Activated CD4-positive, alpha-beta memory T cell treated with anti-CD3 and anti-CD28 coated beads for 36 hours (primary cell): ENCODE measurements at places on chromosomes 6 and 20. TPM values are rescaled to one million over a fixed set of nuclear protein-coding genes. Genes with fewer than 3 reads are reported as not detected.

DNA sequence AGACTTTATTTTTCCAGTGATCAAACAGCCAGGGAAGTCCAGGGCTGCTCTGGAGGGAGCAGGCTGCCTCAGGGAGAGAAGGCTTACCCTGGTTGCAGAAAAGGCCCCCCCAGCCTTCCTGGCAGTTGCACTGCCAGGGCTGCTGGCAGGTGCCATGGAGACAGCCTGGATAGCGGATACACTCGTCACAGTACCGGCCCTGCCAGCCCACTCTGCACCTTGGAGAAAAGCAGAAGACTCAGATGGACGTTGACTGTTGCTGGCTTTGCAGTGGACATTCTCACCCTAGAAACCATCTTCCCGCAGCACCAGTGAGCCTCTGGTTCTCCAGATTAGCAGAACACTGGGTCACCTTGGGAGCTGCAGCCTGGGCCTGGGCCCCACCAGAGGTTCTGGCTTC, 5.4 kb downstream of the DLL1 start:
- no peak overlapping the region for H3K27ac ChIP-seq
- no peaks in the 10 kb centered on the region for H3K36me3 ChIP-seq
- H3K27me3 ChIP-seq: peaks cover 28% of the 10 kb centered on the region
- no peak for DNase-seq

DNA sequence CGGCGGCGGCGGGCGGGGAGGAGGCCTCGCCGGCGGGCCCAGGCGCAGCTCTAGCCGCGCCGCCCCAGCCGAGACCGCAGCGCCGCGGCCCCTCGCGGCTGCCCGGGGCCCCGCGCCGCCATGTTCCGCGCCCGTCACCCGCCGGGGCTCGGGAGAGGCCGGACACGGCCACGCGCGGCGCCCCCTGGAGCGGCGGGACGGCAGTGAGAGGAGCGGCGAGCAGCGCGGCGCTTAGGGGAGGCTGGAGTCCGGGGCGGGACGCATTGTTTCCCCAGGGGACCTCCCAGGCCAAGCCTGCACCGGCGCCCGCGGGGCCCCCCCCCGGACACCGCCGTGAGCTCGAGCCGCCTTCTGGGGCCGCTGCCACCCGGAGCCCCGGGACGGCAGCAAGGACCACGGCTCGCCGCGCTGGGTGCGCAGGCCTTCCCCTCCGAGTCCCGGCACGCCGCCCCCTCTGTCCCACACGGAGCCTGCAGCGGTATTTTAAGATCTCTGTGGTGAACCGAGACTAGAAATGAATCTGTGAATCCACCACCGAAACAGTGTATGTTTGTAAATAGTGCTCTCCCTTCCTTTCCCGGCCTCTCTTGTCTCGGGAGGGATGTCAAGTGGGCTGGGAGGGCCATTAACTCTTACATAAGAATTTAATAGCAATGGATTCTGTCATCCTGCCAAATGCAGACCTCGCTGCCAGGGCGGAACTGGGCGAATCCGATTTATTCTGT, 424 bp upstream of the KIF13A start:
- no peaks in the 10 kb centered on the region for H3K36me3 ChIP-seq
- no peak overlapping the region for H3K27ac ChIP-seq
- H3K4me1 ChIP-seq: peaks cover 10% of the 10 kb centered on the region
- H3K27me3 ChIP-seq: peaks cover 56% of the 10 kb centered on the region
- H3K4me3 ChIP-seq: peak overlapping the region; percentile 73
- peak; percentile 67 for DNase-seq

DNA sequence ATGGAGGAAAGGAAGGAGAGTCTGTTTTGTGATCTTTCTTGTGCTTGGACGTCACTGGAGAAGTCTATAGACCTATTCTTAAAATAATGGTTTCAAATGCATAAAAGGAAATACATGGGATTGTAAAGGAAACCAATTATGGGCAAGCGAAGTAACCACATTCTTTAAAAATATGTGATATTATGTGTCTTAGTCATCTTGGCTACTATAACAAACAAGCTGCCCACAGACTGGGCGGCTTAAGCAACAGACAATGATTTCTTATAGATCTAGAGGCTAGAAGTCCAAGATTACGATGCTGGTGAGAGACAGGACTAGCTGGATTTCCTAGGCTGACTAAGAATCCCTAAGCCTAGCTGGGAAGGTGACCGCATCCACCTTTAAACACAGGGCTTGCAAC, 49.4 kb upstream of the CD83 start:
- H3K27ac ChIP-seq: no peak overlapping the region
- DNase-seq: no peak
- H3K36me3 ChIP-seq: no peaks in the 10 kb centered on the region
- H3K4me1 ChIP-seq: peaks cover 16% of the 10 kb centered on the region

- H3K4me1 ChIP-seq: no peaks in the 10 kb centered on the region
- no peak overlapping the region for H3K4me3 ChIP-seq
- H3K27me3 ChIP-seq: no peaks in the 10 kb centered on the region
- no peak overlapping the region for H3K27ac ChIP-seq
- H3K36me3 ChIP-seq: no peaks in the 10 kb centered on the region
Observed at GRCh38 chr6:169898788-169899480, 147.5 kb downstream of the ERMARD start.

- H3K27ac ChIP-seq: no peak overlapping the region
- no peaks in the 10 kb centered on the region for H3K4me1 ChIP-seq
- H3K27me3 ChIP-seq: no peaks in the 10 kb centered on the region
- no peak for DNase-seq
- H3K36me3 ChIP-seq: no peaks in the 10 kb centered on the region
- H3K4me3 ChIP-seq: no peak overlapping the region
Observed at GRCh38 chr6:80503660-80504059, 397.2 kb downstream of the BCKDHB start.

- no peak overlapping the region for H3K27ac ChIP-seq
- H3K36me3 ChIP-seq: no peaks in the 10 kb centered on the region
- H3K4me3 ChIP-seq: no peak overlapping the region
- no peaks in the 10 kb centered on the region for H3K4me1 ChIP-seq
- no peak for DNase-seq
- H3K27me3 ChIP-seq: peaks cover 2% of the 10 kb centered on the region
Observed at GRCh38 chr6:22153384-22154158, 143.3 kb downstream of the PRL start.

PNISR gene
- total RNA-seq: 101 TPM

SLC2A10 gene
- not detected for total RNA-seq

DNA sequence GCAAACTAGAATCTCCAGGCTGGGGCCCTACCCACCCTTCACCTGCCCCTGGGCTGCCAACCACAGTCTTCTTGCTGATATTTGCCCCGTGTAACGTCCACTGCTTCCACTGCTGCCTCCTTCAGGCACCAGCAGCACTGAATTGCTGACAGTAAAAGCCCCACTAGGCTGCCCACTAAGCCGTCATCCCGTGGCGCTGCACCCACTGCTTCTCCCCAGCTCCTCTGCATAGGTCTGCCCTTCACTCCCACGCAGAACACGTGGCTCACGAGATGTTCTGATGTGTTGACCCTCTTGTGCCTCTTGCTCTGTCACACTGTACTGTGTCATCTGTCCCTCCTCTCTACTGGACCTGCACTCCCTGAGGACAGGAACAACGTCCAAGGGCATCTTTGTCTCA, 86.3 kb upstream of the HIVEP1 start:
- H3K4me1 ChIP-seq: no peaks in the 10 kb centered on the region
- no peak for DNase-seq
- no peaks in the 10 kb centered on the region for H3K36me3 ChIP-seq
- no peaks in the 10 kb centered on the region for H3K27me3 ChIP-seq

DNA sequence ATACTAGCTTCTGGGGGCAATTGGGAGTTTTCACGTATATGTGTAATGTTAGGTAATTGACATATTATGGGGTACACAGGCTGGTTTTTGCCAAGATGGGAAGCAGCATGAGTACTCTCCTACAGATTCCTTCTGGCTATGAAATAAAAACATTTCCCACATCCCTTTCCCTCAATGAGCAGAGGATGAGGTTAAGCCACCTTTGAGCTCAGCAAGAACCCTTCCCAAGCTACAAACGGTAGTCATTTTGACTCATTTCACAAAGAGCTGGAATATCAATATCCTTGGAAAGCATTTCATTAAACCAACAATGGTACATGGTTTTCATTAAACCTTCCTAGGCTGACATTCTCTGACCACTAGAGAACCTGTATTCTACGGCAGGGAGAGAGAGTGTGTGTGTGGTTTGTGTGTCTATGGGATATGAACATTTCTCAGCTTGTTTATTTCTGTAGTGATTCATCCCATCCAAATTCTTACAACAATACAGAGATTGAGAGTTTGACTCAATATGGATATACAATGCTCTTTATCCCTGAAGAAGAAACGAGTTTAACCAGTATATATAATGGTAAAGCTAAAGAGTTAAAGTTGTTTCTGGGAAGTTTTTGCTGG, 119.5 kb downstream of the ARHGAP18 start:
- no peak overlapping the region for H3K27ac ChIP-seq
- H3K27me3 ChIP-seq: no peaks in the 10 kb centered on the region
- no peak for DNase-seq
- no peaks in the 10 kb centered on the region for H3K4me1 ChIP-seq
